ENCODE measurements at places on chromosomes 3 and 15. TPM values are rescaled to one million over a fixed set of nuclear protein-coding genes. Genes with fewer than 3 reads are reported as not detected.

GRCh38 chr15:70435872-70436271 is 327.5 kb downstream of the UACA start:
- no peak for DNase-seq

DNA sequence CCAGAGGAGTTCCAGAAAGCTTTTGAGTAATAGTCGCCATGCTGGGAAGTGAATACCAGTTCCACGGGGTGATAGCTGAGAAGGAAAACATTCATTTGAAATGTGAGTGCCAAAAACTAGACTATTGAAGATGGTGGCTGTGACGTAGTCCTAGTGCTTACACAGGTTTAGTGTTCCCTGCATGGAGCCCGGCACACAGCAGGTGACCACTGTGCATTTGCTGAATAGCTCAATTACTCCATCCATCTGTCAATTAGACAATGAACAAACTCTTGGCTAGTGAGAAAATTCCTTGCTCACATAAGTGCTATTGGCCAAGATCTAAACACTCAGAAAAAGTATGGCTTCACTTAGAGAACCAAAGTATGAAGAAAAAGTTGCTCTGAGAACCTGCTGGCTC is 448.1 kb upstream of the WNT5A start:
- no peak for DNase-seq

- DNase-seq, result no peak
Observed at GRCh38 chr15:76177491-76178040, 117.8 kb downstream of the TMEM266 start.

- no peak for DNase-seq
Observed at GRCh38 chr3:22980346-22980745, 222.8 kb upstream of the UBE2E2 start.

DNA sequence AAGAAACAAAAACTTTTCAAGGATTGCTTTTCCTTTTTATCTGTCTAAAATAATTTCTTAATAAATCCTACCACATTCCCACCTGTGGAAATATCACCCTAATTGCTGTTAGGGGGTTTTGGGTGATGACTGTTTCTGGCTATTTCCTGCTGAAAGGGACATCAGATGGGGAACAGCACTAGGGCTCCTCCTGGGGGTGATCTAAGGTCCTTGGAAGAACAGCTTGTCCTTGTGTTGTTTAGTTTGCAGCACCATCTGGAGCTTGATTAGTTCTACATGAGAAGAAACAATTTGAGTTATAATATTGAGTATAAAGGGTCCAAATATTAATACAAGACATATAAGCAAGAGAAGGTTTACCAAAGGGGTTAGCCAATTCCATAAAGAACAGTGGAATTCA is 18.7 kb downstream of the OR5H15 start:
- no peak for DNase-seq

DNA sequence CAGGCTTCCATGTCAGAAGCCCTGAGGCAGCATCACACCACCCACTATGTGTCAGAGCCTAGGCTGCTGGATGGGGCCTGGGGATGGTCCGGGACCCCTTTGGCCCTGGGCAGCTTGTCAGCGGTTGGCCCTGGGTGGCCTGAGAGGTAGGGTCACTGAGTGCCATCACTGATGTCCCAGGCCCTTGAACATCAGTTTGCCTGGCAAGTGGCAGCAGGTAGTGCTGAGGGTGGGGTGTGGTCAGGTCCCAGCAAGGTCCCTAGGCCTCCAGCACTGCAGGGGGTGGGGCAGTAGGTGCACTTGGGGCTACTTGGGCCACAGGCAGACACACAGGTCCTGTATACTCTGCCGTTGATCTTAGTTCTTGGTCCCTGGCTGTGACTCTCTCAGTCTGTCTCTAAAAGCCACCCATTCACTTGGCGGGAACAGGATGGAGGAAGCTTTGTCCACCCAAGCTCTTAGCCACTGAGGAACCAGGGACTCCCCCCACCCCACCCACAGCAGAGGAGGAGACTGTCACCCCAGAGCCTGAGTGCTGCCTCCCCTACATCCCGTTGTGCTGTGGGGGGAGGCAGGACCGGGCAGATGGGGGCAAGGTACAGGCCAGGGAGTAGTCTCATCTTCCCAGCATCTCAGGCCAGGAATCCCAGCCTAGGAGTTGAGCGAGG is 5.8 kb downstream of the GNAI2 start:
- no peak for DNase-seq

DNA sequence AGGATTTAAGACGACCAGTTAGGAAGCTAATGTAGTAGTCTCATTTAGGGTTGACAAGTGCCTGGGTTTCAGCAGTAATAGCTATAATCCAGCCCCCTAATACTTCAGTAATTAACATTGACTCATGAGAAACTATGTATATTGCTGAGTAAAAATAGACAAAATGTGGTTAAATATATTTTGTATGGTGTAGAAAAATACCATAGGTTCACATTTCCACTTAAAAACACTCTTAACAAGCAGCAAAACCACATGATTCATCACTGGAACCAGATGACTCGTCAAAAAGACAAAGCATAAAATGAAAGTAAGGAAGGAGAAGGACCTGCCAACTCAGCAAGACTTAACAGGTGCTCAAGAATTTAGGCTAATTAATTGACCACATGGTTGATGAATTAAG is 288.9 kb downstream of the EFHB start:
- no peak for DNase-seq

DNA sequence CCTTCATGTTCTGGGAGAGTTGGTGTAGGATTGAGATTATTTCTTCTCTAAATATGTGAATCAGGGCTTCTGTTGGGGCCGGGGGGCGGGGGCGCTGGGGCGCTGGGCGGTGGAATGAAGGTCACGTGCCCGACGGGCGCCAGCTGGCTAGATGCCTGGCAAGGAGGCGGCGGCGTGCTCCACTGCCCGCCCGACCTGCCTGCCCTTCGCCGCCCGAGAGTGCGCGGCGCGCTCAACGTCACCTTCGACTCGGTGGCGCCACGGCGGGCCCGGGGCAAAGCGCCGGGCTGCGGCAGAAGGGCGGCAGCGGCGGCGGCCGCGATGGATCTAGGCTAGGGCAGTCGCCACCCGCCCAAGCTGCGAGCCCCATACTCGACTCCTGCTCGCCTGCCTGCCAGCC is 47.0 kb upstream of the LHFPL4 start:
- no peak for DNase-seq

DNA sequence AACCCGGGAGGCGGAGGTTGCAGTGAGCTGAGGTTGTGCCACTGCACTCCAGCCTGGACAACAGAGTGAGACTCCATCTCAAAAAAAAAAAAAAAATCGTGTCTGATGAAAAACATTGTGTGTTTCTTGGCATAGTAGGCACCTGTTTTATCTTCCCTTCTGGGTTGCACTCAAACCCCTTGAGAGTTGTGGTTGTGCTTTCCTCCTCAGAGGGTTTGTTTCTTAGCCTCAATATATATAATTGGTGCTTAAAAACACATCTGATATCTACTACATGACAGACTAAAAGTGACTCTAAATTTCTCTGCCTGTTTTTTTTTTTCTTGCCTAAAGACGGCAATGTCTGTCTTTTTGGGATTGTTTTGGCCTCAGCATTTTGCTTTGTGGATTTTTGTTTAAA is 7.6 kb downstream of the NR1D2 start:
- DNase-seq, result no peak

DNA sequence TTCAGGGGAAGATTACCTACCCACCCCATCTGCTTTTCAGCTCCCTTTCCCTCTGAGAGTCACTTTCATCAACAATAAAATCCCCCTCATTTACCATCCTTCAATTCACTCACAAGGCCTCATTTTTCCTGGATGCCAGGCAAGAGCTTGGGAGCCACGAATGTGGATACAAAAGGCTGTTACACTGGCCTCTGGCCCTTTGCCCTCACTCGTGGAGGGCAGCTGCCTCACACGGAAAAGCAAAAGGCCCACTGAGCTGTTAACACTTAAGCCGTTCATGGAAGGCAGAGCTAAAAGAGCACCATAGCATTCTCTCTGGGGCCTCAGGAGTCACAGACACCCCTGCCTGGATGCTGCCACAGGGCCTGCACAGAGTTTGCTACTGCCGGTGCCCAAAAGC is 102.4 kb upstream of the TUSC7 start:
- no peak for DNase-seq

DNA sequence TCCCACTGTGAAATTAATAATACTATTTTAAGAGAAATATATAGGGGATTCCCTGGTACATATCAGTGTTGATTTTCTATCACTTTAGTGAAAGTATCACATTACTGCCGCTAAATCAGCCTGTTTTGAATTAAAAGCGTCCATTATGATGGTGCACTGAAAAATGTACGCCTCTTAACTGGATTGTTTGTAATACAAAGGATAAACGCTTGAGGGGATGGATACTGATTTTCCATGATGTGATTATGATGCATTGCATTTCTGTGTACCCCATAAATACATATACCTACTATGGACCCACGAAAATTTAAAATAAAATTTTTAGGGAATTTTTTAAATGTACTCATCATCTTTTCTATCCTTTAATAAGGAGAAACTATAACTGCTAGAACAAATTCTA is 478.6 kb downstream of the MAGI1 start:
- DNase-seq, result no peak

MEIS2 gene
- not detected for polyA plus RNA-seq

UACA gene
- polyA plus RNA-seq, result not detected

C3orf20 gene
- polyA plus RNA-seq, result not detected
